ENCODE measurements at places on chromosomes 12 and 14. TPM values are rescaled to one million over a fixed set of nuclear protein-coding genes. Genes with fewer than 3 reads are reported as not detected.

Gene SDS
- not detected for total RNA-seq

- peak; percentile 21 for DNase-seq
Measured at GRCh38 chr12:98838231-98838647, 193.1 kb downstream of the APAF1 start.

- no peak for DNase-seq
Measured at GRCh38 chr12:28699029-28699428, 450.0 kb upstream of the FAR2 start.

- no peak for DNase-seq
Measured at GRCh38 chr12:54292083-54292930, 8.5 kb downstream of the NFE2 start.

DNA sequence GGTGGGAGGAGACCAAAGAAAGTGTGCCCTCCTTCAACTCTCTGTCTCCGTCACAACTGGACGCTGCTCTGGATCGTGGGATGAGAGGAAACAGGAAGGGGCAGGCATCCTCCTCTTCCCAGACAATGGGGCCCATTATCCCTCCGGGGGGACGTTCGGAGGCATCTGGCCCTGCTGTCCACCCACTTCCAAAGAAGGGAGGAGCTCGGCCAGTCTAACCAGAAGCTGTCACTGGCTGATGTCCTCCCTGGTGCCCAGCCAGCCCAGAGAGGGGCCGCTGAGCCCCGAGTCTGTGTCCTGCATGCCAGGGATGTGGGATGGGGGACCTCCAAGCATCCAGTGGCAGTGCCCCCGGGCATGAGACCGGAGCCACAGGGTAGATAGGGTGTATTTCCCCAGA is 39.8 kb upstream of the MEG3 start:
- peak; percentile 58 for DNase-seq

Gene PRIMA1
- 1.2 TPM for total RNA-seq

- DNase-seq = no peak
Measured at GRCh38 chr14:77791225-77791600, 8.7 kb upstream of the ADCK1 start.

GRCh38 chr12:132071830-132072384 is 72.2 kb downstream of the DDX51 start:
- DNase-seq = no peak

Gene CD27
- not detected for total RNA-seq

GRCh38 chr12:69583203-69583602 is 2.1 kb upstream of the CCT2 start:
- peak; percentile 19 for DNase-seq

DNA sequence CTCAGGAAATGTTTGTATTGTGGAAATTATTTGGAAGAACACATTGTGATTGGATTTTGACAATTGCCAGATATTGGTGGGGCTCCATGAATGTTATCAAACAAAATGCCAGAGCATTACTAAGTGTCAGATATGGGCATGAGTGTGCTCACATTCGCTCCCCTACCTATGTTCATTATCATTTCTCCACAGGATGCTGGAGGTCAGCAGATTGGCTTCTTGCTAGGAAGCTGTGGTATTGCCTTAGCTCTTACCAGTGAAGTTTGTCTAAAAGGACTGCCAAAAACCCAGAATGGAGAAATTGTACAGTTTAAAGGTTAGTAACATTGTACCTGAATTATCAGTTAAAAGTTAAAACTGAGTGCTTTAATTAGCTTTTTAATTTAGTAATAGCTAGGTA is 78.3 kb upstream of the ATF1 start:
- DNase-seq = no peak

- peak; percentile 44 for DNase-seq
Measured at GRCh38 chr12:43760396-43760795, 1.6 kb downstream of the IRAK4 start.

DNA sequence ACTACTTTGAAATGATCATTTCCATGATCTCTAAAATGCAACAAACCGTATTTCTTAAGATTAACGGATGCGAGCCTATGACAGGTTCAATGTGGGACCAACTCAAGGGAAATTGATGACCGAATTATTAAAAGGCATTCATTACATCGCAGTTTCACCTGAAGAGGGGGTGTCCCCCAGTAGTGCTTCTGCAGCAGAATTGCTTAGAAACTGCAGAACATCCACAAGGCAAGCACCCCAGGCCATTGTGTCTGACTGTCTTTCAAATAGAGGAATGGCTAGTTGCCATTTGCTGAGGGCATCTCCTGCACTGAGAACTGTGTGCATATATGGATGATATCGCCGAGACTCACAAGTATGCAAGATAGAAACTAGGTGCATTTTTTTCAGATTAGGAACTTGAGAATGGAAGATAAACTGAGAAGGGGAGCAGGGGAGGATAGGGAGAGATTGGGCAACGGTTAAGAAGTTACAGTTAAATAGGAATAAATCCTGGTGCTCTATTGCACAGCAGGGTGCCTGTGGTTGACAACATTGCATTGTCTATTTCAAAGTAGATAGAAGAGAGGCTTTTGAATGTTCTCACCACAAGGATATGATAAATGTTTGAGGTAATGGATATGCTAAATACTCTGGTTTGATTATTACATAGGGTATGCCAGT is 234.3 kb upstream of the PLEKHG7 start:
- DNase-seq = no peak

All from stomach (tissue), 19 donors.